CD4-positive, alpha-beta memory T cell (primary cell): ENCODE measurements at places on chromosomes 3 and 15. TPM values are rescaled to one million over a fixed set of nuclear protein-coding genes. Genes with fewer than 3 reads are reported as not detected.
A peak's percentile ranks its signal among the peaks of the same experiment; 100 is the strongest.

Gene FGD5
- not detected for total RNA-seq

DNA sequence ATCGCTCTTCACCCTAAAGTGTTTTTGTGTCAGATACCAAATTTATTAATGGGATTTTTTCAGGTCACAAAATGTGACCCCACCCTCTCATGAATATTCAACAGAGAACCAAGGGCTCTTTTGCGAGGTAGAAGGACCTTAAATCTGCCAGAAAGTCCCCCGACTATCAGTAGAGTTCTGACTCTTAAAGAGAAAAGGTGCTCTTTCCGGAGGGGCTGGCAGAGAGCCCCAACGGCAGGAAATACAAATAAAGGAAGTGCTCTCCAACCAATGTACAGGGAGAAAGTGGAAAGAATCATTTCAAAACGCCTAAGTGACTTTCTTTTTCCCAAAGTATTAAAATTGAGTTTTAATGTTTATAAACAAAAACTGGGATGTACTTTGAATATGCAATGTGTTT lies 517.2 kb downstream of the FOXP1 start:
- DNase-seq = peak; percentile 49

DNA sequence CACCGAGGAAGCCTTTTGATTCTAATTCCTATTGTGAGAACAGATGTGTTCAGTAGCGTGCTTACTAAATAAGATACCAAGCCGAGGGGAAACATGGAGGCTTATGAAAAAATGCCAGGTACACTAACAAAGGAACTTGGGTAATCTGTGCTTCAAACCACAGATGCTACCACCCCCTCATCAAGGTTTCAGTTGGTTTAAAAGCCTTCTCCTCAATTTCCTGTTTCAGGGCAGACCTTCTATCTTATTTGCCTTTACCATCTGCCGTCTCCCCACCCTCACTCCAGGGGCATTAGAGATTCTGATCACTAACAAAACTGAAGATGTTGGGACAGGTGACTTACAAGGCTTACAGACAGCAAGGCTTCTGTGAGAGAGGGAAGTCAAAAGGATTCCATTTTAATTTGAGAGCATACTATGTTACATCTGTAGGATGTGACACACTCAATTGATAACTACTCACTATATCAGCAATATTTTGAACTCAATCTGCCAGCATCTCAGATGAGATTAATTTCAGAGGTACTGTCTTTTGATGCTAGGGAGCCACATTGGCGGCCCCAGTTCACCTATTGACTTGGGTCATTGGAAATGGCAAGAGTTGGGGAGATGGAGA lies 60.6 kb upstream of the PLCL2 start:
- no peak for DNase-seq

Gene CAV3
- not detected for total RNA-seq

DNA sequence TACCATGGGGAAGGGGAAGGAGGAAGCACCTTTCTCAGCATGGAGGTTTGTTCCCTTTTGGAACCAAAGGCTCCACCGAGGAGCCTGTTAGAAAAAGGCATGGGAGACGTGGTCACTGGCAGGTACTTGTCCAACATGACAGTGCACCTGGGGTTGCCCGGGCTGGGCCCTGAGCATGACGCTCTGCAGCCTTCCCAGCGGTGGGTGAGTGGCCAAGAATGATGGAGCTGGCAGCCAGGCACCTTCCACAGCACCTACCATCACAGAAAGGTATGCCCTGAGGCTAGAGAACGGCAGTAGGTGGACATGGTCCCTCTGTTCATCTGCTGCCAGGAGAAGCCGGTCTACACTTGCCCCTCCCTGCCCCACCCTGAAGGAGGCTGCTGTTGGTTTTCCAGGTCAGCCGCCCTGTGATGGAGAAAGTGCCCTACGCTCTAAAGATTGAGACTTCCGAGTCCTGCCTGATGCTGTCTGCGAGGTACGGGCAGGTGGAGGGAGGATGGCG lies 29.0 kb upstream of the NR2C2 start:
- no peak for DNase-seq

GRCh38 chr3:43178891-43179366 lies 73.0 kb upstream of the POMGNT2 start:
- DNase-seq = no peak

- no peak for DNase-seq
Measured at GRCh38 chr15:100043068-100043641, 298.6 kb downstream of the ADAMTS17 start.
